RPMI8226 (cell line): ENCODE measurements at places on chromosomes 2 and 18.

- no peak for DNase-seq
Observed at GRCh38 chr2:173278794-173279526, 75.7 kb upstream of the CDCA7 start.

GRCh38 chr2:99787769-99788382 is 298.1 kb upstream of the REV1 start:
- DNase-seq, result no peak

DNA sequence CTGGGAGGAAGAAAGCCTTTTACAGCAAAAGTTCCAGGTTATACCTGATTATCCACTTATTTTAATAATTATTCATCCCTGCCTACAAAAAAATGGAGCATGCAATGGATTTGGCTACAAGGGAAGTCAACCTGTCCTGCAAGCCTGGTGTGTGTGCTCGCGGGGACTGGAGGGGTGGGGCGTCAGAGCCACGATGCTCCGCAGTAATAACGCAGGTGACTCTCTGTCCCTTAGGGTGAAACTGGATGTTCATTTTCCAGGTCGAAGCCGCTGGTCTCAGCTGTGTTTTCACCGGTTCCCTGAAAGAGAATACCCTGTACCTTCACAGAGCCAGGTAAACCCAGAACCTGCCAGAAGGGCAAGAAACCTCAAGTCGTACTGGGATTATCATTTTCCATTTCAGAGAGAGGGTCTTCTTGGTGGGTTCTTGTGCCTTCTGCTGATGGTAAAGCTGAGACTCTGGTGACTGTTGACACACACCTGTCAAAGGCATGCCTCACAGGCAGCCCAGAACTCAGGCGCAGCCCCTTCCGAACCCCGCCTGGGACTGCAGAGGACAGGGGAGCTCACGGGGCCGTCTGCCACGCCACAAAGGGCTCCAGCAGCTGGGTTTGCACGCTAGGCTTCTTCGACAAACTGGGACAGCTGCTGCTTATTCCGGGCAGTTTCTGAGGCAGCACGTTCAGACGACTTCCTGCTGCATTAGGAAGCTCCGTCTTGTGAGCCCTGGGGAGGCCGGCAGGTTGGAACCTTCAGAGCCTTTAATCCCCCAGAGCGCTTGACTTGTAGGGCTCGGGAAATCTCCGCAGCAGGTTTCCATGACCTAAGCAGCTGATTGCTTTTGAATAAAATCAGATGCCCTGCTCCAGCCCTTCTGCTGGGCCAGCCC is 58.6 kb downstream of the KCNG2 start:
- DNase-seq, result peak; percentile 64

DNA sequence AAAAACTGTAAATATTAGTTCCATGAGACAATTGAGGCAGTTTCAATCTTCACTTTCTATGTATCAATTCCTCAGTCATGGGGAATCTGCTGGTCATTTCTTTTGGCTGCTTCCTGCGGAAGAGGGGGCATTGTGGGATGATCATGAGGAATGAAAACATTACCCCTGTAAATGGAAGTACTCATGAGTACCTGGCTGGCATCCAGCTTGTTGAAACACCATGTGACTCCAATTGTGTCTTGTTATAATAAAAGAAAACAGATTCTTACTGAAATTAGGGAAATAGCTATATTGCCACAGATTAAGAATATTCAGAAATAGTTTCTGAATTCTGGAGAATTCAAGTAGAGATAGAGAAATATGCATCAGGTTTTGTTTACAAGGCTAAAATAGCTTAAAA is 41.6 kb upstream of the GPR39 start:
- no peak for DNase-seq

GRCh38 chr2:214695789-214696188 is 113.7 kb downstream of the BARD1 start:
- no peak for DNase-seq
